CD14-positive monocyte (primary cell): ENCODE measurements at places on chromosomes 7 and 10.
A peak's percentile ranks its signal among the peaks of the same experiment; 100 is the strongest.

- H3K27ac ChIP-seq, result no peak overlapping the region
- H3K4me1 ChIP-seq, result peaks cover 6% of the 10 kb centered on the region
- no peaks in the 10 kb centered on the region for H3K36me3 ChIP-seq
- H3K4me3 ChIP-seq, result no peak overlapping the region
These were observed 64.1 kb upstream of the LRRN3 start for GRCh38 chr7:111026806-111027205.

DNA sequence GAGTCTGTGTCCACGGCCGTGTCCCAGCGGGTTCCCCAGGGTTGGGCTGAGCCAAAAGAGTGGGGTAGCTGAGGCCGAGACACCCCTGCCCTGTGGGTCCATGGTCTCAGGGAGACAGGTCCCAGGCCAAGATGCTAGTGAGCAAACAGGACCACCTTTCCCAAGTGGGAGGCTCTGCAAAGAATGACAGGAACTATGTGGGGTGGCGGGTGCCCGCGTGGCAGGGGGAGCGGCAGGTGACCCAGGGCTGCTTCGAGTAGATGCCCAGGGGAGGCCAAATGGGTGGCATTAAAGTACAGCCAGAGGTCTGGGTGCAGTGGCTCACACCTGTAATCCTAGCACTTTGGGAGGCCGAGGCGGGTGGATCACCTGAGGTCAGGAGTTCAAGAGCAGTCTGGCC, 18.2 kb downstream of the TTYH3 start:
- peaks cover 52% of the 10 kb centered on the region for H3K36me3 ChIP-seq
- no peak for DNase-seq
- H3K27me3 ChIP-seq, result no peaks in the 10 kb centered on the region
- H3K4me3 ChIP-seq, result no peak overlapping the region
- no peak overlapping the region for H3K27ac ChIP-seq
- peaks cover 36% of the 10 kb centered on the region for H3K4me1 ChIP-seq

DNA sequence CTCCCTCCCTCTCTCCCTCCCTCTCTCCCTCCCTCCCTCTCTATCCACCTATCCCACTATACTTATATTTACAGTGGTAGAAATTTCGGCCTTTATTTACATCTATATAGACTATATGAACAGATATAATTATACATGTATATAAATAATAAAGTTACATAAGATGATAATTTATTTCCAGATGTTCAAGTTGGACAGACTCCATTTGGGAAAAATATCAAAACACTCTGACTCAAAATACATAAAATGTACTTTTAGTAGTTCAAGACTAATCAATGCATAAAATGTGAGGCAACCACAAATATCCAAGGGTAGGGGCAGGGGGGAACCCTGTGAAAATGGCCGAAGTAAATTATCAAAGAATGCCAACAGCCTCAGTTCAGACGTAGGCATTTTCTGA, 203.0 kb downstream of the FANK1 start:
- no peaks in the 10 kb centered on the region for H3K36me3 ChIP-seq
- no peak for DNase-seq
- H3K27ac ChIP-seq, result no peak overlapping the region
- H3K4me1 ChIP-seq, result peaks cover 20% of the 10 kb centered on the region
- H3K27me3 ChIP-seq, result no peaks in the 10 kb centered on the region

- H3K4me1 ChIP-seq, result peaks cover 21% of the 10 kb centered on the region
- no peaks in the 10 kb centered on the region for H3K27me3 ChIP-seq
- no peaks in the 10 kb centered on the region for H3K36me3 ChIP-seq
- no peak overlapping the region for H3K27ac ChIP-seq
These were observed 37.0 kb downstream of the MRPS33 start for GRCh38 chr7:140977741-140978140.

GRCh38 chr10:124095096-124095495, 1.7 kb upstream of the CHST15 start:
- H3K27me3 ChIP-seq, result no peaks in the 10 kb centered on the region
- H3K27ac ChIP-seq, result no peak overlapping the region
- DNase-seq, result no peak
- H3K4me1 ChIP-seq, result peaks cover 33% of the 10 kb centered on the region
- no peak overlapping the region for H3K4me3 ChIP-seq
- H3K36me3 ChIP-seq, result peaks cover 13% of the 10 kb centered on the region

- H3K4me1 ChIP-seq, result no peaks in the 10 kb centered on the region
- H3K4me3 ChIP-seq, result no peak overlapping the region
- DNase-seq, result no peak
These were observed 8.1 kb downstream of the TOMM7 start for GRCh38 chr7:22814261-22815208.

- peaks cover 40% of the 10 kb centered on the region for H3K4me1 ChIP-seq
- no peaks in the 10 kb centered on the region for H3K27me3 ChIP-seq
- peak overlapping the region; percentile 73 for H3K27ac ChIP-seq
- H3K4me3 ChIP-seq, result peak overlapping the region; percentile 54
- H3K36me3 ChIP-seq, result no peaks in the 10 kb centered on the region
These were observed 97.9 kb upstream of the IKZF1 start for GRCh38 chr7:50206453-50207250.

GRCh38 chr7:143396625-143397556, 11.8 kb downstream of the EPHA1 start:
- H3K27ac ChIP-seq, result no peak overlapping the region
- H3K4me3 ChIP-seq, result no peak overlapping the region
- H3K36me3 ChIP-seq, result peaks cover 14% of the 10 kb centered on the region
- H3K4me1 ChIP-seq, result peaks cover 9% of the 10 kb centered on the region
- no peak for DNase-seq
- H3K27me3 ChIP-seq, result no peaks in the 10 kb centered on the region

DNA sequence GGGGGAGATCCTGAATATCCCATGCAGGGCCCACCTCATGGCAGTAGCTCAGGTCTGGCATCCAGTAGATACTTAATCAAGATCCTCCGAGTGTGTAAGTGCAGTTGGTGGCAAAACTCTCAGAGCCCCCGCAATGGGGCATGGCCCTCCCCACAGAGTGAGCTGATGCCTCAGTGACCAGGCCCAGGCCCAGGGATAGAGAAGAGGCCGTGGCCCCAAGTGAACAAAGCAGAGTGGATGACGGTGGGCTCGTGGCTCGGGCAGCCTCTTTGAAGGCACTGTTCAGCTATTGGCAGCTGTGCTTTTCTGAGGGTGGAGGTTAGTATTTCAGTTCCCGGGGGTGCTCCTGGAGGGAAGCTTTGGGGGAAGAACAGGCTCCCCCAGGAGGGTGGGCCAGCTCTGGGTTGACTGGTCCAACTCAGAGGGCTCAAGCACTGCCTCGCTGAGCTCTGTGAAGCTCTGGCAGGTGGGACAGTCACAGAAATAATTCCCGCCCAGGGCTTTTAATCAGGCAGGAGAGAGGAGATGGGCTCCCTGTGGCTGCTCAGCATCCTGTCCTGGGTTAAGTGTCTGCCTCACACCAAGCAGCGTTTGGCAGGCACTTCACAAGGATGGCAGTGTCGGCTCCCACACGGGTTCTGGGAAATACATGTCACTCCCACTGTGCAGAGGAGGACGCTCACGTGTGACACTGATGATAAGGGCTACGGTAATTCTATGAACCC, 583.6 kb downstream of the TCERG1L start:
- DNase-seq, result no peak
- no peak overlapping the region for H3K27ac ChIP-seq
- H3K27me3 ChIP-seq, result no peaks in the 10 kb centered on the region
- no peaks in the 10 kb centered on the region for H3K4me1 ChIP-seq
- H3K4me3 ChIP-seq, result no peak overlapping the region

DNA sequence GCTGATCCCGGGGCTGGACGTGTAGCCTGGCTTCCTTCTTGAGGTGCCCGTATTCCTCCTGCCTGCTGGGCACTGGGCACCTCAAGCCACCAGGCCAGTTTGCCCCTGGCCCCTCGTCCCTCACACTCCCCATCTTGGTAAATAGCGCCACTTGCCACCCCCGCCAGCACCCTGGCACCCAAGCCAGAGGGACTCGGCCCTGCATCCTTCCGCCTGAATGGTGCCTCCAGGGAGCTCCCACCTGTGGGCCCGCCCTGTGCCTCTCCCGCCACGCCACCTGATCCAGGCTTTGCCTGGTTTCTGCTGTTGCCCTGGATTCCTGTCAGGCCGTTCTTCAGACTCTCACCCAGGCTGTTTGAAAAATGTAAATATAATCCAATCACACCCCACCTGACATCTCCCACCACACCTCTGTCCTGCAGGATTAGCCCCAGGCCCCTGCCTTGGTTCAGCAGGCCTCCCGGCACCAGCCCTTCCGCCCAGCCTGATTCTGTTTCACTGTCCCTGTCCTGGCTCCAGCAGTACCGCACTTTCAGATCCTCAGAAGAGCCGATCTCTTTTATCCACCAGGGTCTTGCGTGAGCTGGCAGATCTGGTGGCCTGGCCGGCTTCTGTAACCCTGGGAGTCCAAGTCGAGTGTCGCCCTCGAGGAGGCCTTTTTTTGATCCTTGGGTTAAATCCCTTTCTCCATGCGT, 33.8 kb downstream of the WIPI2 start:
- H3K4me3 ChIP-seq, result no peak overlapping the region
- H3K36me3 ChIP-seq, result peaks cover 76% of the 10 kb centered on the region
- DNase-seq, result no peak
- H3K4me1 ChIP-seq, result peaks cover 14% of the 10 kb centered on the region

- DNase-seq, result peak; percentile 88
- no peaks in the 10 kb centered on the region for H3K36me3 ChIP-seq
- peaks cover 42% of the 10 kb centered on the region for H3K4me1 ChIP-seq
- peak overlapping the region; percentile 77 for H3K4me3 ChIP-seq
- H3K27me3 ChIP-seq, result peaks cover 49% of the 10 kb centered on the region
These were observed 3.1 kb downstream of the ADIRF start for GRCh38 chr10:86971232-86971991.

DNA sequence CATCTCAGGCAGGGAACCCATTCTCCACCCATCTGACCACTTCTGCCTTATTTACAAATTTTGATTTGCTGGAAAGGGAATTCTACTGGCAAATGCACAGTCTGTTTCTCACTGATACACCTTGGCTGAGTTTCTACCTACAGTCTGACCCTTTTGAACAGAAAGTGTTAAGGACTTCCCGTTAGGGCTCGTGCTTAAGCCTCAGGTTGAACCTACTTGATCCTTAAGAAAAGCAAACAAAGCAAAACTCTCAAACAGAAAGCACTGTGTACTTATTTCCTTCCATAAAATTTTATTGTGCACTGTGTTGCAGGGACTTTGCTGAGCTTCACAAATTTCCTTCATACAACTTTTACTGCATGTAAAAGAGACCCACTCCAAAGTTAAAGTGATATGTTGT, 367.8 kb downstream of the NRG3 start:
- H3K27me3 ChIP-seq, result no peaks in the 10 kb centered on the region
- no peak overlapping the region for H3K27ac ChIP-seq
- H3K4me3 ChIP-seq, result no peak overlapping the region
- H3K4me1 ChIP-seq, result no peaks in the 10 kb centered on the region
- H3K36me3 ChIP-seq, result no peaks in the 10 kb centered on the region

GRCh38 chr10:113517901-113518260, 35.0 kb upstream of the HABP2 start:
- no peak for DNase-seq
- H3K36me3 ChIP-seq, result no peaks in the 10 kb centered on the region
- no peak overlapping the region for H3K27ac ChIP-seq

- H3K36me3 ChIP-seq, result no peaks in the 10 kb centered on the region
- no peak overlapping the region for H3K4me3 ChIP-seq
- no peaks in the 10 kb centered on the region for H3K27me3 ChIP-seq
- no peaks in the 10 kb centered on the region for H3K4me1 ChIP-seq
- DNase-seq, result no peak
These were observed 581.4 kb downstream of the TNS3 start for GRCh38 chr7:47000561-47000960.

- no peaks in the 10 kb centered on the region for H3K36me3 ChIP-seq
- H3K27me3 ChIP-seq, result no peaks in the 10 kb centered on the region
- no peak for DNase-seq
- H3K4me3 ChIP-seq, result no peak overlapping the region
These were observed 183.1 kb downstream of the NRP1 start for GRCh38 chr10:33151344-33151864.

DNA sequence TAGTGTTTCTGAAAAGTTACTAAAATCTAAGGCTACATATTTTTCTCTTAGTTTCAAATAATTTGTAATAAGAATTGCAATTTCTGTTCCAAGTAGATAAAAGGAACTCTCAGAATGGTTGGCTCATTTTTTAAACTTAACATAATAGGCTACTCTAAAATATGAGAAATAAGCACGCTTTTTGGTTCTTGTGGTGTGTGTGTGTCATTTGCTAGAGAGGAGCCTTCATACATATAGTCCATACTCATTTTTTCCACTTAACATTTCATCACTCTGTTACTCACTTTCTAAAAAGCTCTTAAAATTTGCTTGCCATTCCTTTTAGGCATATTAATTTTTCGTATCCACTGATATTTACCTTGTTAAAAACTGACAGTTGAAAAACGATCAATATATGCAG, 74.0 kb upstream of the VWDE start:
- no peak overlapping the region for H3K27ac ChIP-seq
- no peak overlapping the region for H3K4me3 ChIP-seq

DNA sequence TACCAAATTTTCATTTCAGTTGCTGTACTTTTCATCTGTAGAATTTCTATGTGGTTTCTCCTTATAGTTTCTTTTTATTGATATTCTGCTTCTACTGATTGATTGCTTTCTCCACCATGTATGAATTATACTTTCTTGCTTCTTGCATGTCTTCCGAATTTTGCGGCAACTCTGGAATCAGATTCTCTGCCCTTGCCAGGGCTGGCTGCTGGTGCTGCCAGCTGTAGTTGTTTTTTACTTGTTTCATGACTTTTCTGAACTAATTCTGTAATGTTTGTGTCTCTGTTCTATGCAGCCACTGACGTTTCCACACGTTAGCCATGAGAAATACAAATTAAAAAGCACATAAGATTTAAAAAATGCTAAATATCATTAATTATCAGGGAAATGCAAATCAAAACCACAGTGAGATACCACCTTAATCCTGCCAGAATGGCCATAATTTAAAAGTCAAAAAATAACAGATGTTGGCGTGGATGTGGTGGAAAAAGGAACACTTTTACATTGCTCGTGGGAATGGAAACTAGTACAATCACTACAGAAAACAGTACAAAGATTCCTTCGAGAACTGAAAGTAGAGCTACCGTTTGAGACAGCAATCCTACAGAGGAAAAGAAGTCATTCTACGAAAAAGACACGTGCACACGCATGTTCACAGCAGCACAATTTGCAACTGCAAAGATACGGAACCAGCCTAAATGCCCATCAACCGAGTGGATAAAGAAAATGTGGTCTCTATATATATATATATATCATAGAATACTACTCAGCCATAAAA, 51.5 kb downstream of the MAD1L1 start:
- no peak overlapping the region for H3K27ac ChIP-seq
- no peak for DNase-seq
- no peaks in the 10 kb centered on the region for H3K4me1 ChIP-seq

GRCh38 chr10:283916-284356, 148.7 kb downstream of the ZMYND11 start:
- H3K4me3 ChIP-seq, result no peak overlapping the region
- no peaks in the 10 kb centered on the region for H3K36me3 ChIP-seq
- peaks cover 13% of the 10 kb centered on the region for H3K4me1 ChIP-seq
- H3K27ac ChIP-seq, result no peak overlapping the region
- DNase-seq, result no peak

- H3K27me3 ChIP-seq, result peaks cover 15% of the 10 kb centered on the region
- no peak for DNase-seq
- H3K27ac ChIP-seq, result no peak overlapping the region
- H3K4me1 ChIP-seq, result peaks cover 25% of the 10 kb centered on the region
These were observed 4.1 kb downstream of the ZNF777 start for GRCh38 chr7:149456506-149457421.
